ENCODE measurements at places on chromosomes 5 and 9.

GRCh38 chr9:4815381-4815956, 22.7 kb downstream of the RCL1 start:
- DNase-seq = no peak

DNA sequence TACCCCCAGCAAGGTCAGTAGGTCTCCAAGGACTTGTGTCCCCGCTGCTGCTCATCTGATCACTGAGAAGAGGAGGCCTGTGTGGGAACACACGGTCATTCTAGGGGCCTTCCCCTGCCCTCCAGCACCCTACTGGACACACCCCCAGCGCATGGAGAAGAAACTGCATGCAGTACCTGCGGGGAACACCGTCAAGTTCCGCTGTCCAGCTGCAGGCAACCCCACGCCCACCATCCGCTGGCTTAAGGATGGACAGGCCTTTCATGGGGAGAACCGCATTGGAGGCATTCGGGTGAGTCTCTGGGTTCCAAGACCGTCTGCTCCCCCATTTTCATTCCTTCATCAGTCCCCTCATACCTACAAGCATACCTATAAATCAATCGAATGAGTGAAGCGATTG, 4.1 kb downstream of the FGFR4 start:
- no peak for DNase-seq

- DNase-seq = peak; percentile 50
Measured at GRCh38 chr9:127905788-127906191, 6.4 kb upstream of the ST6GALNAC6 start.

GRCh38 chr5:8528106-8528505, 659.2 kb downstream of the MTRR start:
- no peak for DNase-seq

GRCh38 chr9:22158271-22158670, 149.2 kb upstream of the CDKN2B start:
- DNase-seq = no peak

GRCh38 chr9:98778711-98779530, 17.4 kb downstream of the ANKS6 start:
- no peak for DNase-seq

GRCh38 chr5:142046191-142046590, 33.4 kb upstream of the GNPDA1 start:
- DNase-seq = no peak

DNA sequence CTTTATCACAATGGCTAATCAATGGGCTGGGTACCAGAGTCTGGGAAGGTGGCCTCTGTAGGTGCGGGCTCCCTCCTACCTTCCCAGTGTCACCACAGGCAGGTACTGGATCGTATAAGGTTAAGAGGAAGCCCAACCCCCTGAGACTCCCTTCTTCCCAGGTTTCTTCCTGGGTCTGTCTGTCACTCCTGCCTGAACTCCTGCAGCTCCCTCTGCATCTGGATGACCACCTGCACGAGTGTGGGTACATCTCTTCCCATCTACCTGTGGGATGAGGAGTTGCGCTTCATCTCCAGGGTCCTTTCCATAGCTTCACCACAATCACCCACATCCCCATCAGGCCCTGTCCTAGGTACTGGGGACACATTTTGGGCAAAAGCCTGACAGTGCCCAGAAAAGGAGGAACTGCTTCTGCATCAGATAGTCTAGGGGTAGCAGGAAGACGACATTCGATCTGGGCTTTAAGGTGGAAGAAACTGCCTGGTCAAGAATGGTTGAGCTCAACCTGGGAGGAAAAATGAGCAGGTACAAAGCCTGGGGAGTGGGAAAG, 112.2 kb upstream of the ALDH1B1 start:
- no peak for DNase-seq

DNA sequence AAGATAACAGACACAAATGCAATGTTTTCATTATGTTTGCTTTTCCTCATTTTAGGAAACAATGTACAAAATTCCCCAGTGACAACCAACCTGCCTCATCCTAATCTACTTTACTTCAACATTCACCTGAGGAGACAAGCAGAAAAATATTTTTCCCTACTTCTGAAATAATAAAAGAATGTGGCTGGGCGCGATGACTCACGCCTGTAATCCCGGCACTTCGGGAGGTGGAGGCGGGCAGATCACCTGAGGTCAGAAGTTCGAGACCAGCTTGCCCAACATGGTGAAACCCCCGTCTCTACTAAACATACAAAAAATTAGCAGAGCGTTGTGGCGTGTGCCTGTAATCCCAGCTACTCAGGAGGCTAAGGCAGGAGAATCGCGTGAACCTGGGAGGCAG, 36.9 kb downstream of the MYO10 start:
- DNase-seq = no peak

- DNase-seq = no peak
Measured at GRCh38 chr5:172770374-172770674, 671 bp downstream of the DUSP1 start.

DNA sequence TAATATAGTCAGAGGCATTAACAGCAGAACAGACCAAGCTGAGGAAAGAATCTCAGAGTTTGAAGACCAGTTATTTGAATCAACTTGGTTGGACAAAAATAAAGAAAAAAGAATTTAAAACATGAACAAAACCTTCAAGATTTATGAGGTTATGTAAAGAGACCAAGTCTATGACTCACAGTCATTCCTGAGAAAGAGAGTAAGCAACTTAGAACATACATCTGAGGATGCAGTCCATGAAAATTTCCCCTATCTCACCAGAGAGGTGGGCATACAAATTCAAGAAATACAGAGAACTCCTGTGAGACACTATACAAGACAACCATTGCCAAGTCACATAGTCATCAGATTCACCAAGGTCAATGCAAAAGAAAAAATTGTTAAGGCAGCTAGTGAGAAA, 17.4 kb upstream of the C9orf72 start:
- DNase-seq = no peak

GRCh38 chr5:5116956-5117355, 23.2 kb upstream of the ADAMTS16 start:
- no peak for DNase-seq

DNA sequence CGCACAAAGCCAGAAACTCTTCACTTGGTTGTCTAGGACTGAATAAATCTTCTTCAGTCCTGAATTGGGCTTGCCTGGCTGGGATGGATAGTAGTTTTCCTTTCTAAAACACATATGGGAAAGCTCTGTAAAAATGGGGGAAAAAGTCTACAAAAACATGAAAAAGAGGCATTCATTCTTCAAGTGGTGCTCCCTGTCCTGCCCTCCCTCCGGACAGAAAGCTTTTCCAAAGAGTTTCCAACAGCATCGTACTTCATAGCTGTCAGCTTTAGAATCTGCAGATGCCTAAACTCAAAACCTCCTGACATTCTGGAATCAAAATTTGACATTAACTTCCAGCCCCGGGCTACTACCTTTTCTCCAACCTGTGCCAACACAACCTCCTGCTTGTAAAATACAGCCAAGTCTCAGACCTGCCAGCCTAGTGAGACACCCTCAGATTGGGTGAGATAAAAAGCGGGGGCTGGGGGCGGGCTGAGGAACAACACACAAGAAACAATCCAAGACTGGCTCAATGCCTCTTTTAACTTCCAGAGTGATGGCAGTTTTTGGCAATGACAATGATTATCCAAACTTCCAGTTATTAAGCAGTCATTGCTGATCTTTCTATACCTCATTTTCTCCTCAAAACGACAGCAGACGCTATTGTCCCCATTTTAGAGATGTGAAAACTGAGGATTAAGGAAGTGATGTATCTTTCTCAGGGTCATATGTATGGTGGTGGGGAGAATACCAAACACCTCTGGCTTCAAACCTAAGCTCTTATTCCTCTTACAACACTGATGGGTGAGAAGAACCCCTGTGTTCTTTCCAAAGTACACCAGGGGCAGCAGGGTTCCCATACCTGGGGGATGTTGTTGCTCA, 1.3 kb downstream of the TNC start:
- DNase-seq = no peak

DNA sequence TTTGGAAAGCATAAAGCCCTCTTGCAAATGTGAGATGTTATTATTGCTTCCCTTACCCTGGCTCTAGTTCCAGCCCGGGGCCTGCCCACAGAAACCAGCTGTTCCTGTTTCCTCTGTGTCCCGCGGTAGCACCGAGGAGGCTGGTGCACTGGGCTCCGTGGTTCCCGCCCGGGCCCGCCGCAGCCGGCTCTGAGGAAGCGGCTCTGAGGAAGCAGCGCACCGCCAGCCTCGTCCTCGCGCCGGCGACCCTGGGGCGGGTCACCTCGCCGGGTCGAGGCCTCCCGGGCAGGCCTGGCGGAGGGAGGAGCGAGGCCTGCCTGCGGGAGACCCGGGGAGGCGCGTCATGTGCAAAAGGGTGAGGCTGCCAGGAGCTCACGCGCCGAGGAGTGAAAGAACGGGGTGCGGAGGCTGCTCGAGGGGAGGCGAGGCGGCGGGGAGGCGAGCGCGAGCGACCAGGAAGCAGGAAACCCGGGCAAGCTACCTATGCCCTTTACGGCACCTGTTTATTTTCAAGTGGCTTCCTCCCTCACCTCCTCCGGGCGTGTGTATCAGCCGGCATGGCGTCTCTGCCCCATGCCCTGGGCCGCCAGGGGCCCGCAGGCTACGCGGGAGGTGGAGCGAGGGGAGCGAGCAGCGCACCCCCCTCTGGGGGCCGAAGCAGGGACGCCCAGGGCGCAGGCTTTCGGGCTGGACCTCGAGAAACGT, 61.3 kb upstream of the MEGF10 start:
- peak; percentile 15 for DNase-seq

- DNase-seq = no peak
Measured at GRCh38 chr5:72451741-72452505, 55.3 kb downstream of the ZNF366 start.

DNA sequence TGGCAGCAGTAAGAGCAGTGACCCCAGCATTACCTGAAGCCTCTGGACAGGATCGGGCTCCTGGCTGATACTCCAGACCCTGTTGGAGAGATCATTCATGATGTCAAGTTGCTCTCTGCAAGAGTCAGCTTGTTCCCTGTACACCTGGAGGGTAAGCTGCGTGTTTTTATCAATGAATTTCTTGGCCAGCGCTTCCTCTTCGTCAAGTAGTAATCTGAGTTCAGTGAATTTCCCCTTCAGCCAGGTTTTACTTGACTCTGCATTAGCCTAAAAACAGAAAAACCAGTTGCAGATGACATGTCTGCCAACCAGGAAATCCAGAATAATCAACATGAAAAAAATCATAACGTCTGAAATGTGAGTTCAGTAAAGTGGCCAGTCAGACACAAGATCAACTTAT, 19.1 kb downstream of the TRIM14 start:
- no peak for DNase-seq

GRCh38 chr5:116738239-116738614, 163.6 kb upstream of the SEMA6A start:
- DNase-seq = no peak

DNA sequence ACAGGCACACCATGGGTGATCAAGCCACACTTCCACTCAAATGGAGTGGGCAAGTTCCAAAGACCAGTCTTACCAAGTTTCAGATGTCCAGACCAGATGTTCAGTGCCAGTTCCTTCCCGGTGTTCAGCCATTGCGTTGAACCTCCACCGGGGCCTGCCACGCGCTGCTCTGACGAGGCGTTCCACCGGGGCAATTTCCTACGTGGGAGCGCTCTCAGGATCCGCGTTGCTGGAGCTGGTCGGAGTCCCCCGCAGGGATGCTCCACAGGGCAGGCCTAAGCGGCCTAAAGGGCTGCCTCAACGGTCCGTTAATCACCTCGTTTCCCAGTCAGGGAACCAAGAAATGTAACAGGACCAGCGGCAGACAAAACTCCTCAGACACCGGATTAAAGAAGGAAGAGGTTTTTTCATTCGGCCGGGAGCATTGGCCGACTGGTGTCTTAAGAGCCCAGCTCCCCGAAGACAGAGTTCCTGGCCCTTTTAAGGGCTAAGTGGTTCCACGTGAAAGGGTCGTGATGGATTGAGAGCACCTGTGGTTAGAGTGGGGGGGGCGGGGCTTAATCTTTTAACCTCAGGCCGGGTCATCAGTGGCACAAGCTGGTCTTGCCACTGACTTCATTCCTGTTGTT, 35.7 kb upstream of the PPP1R26 start:
- no peak for DNase-seq

GRCh38 chr5:137888863-137889759, at the start of gene PKD2L2:
Gene PKD2L2 (plus strand): TSS chr5:137889457. CDS start chr5:137889492, 35 bp downstream.
- DNase-seq = peak; percentile 34

DNA sequence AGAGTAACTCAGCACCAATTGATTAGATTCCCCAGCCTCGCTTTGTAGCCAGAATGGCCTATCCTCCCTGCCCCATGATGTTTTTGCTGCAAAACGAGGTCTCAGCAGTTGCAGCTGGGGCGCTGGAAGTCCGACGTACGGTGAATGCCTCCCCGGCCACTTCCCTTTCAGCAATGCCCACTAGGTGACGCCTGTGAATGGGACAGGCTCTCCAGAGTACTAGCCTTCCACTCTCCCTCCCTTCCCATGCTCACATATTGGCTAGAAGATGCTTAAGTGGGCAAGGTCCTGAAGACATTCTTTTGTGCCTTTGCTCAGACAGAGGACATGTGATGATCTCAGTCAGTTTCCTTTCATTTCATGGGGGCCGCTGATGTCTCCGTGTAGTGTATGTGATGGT, 50.8 kb downstream of the DMRT2 start:
- no peak for DNase-seq

- no peak for DNase-seq
Measured at GRCh38 chr5:176784218-176785165, 25.9 kb upstream of the UNC5A start.

GRCh38 chr5:149940077-149940574, 4.5 kb downstream of the PDE6A start:
- no peak for DNase-seq

- DNase-seq = no peak
Measured at GRCh38 chr9:99726758-99727157, 94.9 kb upstream of the NR4A3 start.

DNA sequence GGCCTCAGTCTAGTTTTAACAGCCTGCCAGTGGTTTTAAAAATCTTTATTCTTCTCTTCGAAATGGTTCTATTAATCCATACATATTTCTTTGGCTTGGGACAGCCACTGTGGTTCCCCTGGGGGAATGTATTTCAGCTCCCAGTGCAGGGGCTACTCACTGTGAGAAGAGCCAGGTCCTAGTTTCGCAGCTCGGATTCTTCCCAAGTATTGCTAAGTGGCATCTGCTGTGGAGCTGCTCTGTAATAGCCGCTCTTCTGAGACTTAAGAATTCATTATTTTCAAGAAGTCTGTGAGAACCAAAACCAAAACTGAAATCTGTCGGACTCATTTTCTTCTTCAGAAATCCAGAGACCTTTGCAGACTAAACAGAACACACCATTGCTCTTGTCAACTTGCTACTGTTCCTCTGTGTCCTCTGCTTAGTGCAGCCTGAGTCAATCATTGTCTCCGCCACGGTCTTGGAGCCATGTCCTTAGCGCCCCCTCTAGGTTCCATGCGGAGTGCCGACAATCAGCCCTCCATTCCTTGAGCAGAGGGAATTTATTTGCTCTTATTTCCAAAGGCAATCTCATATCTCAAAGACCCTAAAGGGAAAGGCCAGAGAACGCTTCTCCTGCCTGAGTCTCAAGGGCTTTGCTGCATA, 478.2 kb downstream of the SPATA31D1 start:
- DNase-seq = no peak

GRCh38 chr9:17481565-17481964, 97.3 kb upstream of the SH3GL2 start:
- DNase-seq = no peak

- no peak for DNase-seq
Measured at GRCh38 chr5:50745221-50745910, 78.9 kb downstream of the PARP8 start.

- no peak for DNase-seq
Measured at GRCh38 chr5:133141746-133142145, 89.9 kb downstream of the HSPA4 start.

GRCh38 chr9:77909306-77909705, 122.3 kb downstream of the GNAQ start:
- DNase-seq = no peak

Data from stimulated activated CD4-positive, alpha-beta T cell treated with anti-CD3 and anti-CD28 coated beads, Interleukin-1b, Interleukin-23, amount 100 ng/mL, for 1 hour (primary cell).